T-helper 9 cell (primary cell): ENCODE measurements at places on chromosomes 3 and 15.

GRCh38 chr3:15819576-15819975 is 21.8 kb upstream of the ANKRD28 start:
- no peak for DNase-seq

DNA sequence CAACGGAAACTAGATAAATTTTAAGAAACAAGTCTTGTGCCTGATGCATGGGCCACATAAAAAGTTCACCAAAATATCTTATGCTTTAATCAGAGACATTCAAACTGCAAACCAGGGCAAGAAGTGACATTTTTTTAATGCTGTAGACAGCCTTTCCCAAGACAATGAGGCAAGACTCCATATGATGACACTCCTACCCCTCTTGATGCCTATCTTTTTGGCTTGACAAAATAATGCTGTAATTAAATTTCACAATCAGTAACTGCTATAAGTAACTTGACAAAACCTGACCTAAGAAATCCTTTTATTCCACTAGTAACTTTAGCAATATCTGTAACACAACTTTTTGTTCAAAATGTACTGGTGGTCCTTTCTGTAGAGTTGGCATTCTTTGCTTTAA is 48.7 kb downstream of the ECT2 start:
- no peak for DNase-seq

GRCh38 chr3:65979162-65979561 is 59.6 kb downstream of the MAGI1 start:
- DNase-seq, result no peak

- DNase-seq, result no peak
These were observed 56.8 kb upstream of the TFRC start for GRCh38 chr3:196138482-196139254.

GRCh38 chr15:63018639-63019038 is 23.9 kb upstream of the TPM1 start:
- DNase-seq, result no peak

DNA sequence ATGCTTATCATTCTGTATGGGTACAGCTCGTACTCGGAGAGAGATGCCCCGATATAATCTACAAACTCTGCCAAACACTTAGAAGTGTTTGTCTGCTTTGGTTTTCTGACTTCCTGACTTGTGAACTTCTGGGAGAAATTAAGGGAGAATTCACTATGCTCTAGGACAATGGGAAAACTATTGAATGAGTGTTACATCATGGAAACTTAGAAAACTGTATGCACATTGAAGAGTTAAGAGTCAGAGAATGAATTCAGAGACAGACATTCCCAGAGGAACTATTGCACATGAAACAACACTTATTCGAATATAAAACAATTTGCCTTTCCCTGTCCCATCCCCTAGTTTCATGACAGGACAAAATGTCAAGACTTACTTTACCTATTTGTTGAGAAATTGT is 57.8 kb downstream of the DTWD1 start:
- DNase-seq, result no peak

GRCh38 chr15:60536314-60536713 is 57.4 kb upstream of the ICE2 start:
- no peak for DNase-seq

- DNase-seq, result no peak
These were observed 105.7 kb downstream of the ZNF385D start for GRCh38 chr3:21645121-21645897.

DNA sequence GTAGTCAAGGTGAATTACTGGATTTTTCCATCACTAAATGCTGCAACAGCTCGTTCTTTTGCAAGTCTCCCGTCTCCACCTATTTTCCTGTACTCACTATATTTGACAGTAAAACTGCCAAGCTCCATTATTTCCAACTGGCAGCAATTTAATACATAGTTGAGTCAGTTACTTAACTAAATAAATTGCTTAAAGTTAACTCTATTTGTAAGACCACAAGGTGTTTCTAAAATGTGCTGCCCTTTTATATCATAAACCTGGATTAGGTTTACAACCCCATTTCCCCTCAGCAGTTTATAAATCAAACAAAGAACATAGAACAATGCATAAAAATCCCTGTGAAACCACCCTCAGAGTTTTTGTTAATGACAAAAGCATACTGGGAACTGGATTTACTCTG is 211.4 kb upstream of the DPH6 start:
- no peak for DNase-seq

DNA sequence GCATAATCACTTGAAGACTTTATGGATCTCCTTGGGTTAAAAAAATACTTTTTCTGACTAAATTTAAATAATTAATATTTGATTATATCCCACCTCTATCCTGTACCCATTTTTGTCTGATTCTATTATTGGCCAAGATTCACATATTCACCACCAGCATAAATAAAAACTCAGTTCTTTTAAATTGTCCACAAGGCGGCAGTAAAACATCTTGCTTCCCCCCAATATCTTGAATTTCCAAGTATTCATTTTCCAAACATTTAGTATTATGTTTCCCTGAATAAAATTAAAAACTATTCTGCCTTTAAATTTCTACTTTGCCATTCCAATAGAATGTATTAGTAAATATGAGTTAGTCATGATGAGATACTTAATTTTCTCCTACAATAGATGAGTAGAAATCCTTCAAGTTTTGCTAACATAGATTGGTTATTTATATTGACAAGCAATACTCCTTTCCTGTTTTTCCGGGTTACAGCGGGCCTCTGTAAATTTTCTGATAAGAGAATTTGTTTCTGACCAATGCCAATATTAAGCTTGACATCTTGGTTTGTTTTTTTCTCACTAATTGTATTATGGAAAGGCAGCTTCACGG is 218.7 kb upstream of the MDFIC2 start:
- DNase-seq, result no peak

DNA sequence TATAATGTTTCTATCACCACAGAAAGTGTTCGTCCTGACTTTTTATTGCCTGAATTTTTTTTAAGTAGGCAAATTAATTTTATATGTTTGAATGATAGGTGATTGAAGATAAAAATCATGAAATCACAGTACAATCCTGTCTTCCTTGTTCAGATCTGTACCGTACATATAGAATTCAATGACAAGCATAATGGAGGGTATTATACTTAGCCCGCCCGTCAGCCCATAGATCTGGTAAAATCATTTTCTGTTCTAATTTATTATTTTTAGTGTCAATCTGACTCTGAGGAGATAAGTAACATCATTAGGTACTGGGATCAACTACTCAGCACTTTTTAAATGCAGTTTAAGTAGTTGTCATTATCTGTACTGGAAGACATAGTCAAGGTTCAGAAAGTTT is 269.9 kb downstream of the NR2F2 start:
- DNase-seq, result no peak

GRCh38 chr15:77104155-77104554 is 33.2 kb upstream of the TSPAN3 start:
- DNase-seq, result no peak

GRCh38 chr15:57327985-57328471 is 48.3 kb upstream of the CGNL1 start:
- DNase-seq, result no peak

GRCh38 chr3:45011756-45012508 is 14.2 kb upstream of the CLEC3B start:
- DNase-seq, result no peak

DNA sequence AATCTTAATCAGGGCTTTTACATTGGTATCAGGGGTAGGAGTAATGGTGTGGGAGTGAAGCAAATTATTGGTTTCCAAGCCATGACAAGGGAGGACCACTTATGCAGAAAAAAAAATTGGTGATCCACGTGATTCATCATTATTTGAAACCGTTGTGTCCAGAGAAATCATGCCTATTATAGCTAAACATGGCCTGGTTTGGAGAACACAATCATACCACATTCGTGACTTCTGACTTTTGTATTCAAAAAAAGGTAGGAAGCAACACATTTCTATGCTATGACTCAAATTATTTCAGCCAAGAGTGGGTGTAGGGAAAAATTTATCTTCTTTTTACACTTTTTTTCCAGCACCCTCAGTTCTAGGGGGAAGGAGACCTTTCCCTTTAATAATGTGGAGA is 924.3 kb upstream of the GBE1 start:
- no peak for DNase-seq

GRCh38 chr15:74336061-74337005 is 31.1 kb downstream of the CYP11A1 start:
- DNase-seq, result no peak

DNA sequence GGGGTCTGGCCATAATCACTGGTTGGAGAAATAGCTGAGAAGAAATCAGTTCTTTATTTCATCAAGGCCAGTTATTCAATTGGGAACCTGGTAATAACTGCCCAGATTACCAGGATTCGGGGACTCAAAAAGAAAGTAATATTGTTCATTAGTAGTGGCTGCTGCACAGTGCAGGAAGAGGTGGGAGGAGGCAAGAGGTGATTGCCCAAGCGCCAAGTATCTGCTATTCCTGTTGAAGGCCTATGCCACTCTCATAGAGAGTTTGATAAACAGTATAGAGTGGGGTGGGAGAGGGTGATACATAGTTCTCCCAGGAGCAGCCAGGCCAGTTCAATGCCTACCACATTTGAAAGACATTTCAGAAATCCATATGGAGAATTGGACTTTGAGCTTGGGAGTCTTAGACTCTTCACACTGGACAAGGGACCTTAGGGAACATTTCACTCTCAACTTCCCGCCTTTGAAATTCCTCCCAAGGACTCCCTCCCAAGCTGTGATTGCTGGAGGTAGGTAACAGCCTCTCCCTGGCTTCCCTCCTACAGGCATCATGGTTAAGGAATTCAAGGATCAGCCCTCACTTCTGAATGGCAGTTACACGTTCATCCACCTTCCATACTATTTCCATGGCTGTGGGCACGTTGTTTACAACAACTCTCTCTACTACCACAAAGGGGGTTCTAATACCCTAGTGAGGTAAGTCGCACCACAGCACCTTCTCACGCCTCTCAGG is 59.8 kb downstream of the GLDN start:
- DNase-seq, result no peak
